Fibroblast of skin of left quadriceps (primary cell): ENCODE measurements at places on chromosomes 1 and 21.

DNA sequence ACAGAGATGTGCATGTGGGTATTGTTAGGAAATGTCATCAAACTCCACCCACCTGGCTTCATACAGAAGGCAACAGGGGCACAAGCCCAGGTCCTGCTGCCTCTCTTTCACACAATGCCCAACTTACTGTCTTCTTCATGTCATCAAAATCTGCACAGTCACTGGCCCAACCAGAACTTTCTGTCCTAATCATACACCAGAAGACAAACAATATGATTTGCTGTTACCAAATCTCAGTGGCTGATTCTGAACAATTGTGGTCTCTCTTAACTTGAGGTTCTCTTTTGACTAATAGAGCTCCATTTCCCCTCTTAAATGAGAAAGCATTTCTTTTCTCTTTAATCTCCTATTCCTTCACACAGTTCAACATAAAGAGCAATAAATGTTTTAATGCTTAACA lies 7.7 kb downstream of the HSD3B2 start:
- DNase-seq = no peak

DNA sequence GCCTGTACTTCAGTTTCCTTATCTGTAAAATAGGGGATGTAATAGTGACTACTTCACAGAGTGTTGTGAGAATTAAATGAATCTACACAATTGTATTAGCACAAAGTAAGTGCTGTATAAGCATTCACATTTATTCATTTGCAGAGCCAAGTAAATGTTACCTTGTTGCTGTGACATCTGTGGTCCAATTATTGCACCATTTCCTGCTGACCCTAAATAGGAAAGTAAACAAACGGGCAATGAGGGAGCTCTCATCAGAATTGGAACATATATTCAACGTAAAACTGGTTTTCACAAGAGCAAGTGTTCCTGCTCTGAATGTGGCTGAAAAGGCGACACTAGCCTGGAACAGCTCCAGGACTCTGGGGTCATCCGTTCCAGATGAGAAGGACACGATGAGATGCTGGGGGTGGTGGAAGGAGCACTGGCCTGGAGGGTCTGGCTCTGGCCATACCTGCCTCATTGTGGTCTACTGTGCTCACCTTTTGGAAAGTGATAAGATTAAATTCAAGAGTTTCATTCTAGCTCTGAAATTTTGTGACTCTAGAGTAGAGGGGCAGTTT lies 34.5 kb downstream of the PROX1 start:
- DNase-seq = no peak

DNA sequence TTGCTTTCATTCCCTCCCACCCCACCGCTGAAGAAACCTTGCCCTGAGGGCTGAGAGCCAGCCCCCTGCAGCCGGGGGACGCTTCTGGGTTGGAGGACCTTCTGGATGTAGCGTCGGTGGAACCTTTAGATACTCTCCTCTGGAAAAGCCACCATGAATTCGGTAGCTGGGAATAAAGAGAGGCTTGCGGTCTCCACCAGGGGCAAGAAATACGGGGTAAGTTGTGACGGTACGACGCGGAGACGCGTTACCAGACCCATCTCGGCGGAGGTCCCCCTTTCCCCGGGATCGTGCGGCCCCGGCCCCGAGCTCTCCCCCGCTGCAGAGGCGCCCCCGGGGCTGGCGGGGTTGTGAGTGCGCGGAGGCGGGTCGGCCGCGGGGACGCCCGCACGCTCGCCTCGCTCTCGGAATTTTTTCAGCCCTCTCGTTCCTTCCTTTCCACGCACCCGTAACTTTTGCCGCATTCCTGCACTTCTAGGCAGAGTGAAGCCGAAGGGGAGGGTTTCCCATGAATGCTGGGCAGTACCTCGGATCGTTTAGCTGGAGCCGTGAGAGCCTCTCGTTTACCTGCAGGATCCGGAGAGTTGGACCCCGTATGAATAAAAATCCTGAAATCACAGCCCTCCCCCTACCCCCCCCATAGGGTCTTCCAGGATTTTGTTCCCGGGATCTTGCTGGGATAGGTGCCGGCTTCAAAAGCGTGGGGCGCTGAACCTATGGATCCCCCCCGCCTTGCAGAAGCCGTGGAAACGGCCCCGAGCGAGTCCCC lies 671 bp downstream of the KIF26B start:
- DNase-seq = no peak

DNA sequence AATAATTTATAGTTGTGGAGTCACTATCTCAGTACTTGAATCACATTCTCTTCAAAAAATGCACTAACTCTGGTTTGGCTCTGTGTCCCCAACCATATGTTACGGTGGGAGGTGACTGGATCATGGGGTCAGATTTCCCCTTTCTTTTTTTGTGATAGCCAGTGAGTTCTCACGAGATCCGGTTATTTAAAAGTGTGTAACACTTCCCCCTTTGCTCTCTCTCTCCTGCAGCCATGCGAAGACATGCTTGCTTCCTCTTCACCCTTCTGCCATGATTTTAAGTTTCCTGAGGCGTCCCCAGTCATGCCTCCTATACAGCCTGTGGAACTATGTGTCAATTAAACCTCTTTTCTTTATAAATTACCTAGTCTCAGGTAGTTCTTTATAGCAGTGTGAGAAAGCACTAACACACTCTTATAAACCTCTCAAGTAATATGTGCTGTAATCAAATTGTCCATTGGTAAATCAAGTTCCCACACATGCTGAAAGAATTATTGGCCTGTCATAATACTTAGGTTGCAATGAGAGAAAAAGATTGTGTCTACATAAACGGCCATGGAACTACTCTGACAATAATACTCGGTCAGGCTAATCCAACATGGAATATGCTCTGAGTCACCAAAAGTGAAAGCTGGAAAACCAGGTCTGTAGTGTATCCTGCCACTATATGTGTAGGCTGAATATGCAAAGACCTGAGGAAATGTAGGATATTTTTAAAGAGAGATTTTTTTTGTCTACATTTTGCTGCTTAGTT lies 107.5 kb downstream of the SLC44A5 start:
- no peak for DNase-seq

DNA sequence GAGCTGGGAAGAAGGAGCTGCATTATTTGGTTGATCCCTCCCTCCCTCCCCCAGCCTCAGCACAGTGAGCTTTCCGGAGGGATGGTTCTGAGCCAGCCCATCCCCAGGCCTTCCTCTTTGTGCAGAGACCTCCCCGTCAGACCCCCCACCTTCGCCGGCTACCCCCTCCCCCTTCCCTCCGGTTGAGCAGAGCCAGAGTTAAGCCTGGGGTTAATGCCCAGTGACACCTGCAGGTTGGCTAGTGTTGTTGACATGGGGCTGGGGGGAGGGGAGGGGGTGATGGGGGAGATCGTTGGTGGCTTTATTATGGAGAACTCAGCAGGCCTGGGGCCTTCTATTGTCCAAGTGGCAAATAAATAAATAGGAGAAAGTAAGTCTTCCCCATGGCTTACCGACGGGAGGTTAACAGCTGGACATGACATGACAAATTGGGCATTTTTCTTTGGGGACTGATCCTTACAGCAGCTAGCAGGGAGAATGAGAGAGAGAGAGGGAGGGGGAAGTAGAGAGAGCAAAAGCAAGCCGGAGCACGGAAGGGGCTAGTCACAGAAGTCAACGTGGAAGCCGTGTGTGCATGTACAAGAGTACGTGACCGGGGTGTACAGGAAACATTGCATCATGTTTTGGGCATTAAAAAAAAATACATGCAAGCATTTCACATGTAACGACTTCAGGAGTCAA lies 131.1 kb downstream of the TMEM53 start:
- DNase-seq = no peak

DNA sequence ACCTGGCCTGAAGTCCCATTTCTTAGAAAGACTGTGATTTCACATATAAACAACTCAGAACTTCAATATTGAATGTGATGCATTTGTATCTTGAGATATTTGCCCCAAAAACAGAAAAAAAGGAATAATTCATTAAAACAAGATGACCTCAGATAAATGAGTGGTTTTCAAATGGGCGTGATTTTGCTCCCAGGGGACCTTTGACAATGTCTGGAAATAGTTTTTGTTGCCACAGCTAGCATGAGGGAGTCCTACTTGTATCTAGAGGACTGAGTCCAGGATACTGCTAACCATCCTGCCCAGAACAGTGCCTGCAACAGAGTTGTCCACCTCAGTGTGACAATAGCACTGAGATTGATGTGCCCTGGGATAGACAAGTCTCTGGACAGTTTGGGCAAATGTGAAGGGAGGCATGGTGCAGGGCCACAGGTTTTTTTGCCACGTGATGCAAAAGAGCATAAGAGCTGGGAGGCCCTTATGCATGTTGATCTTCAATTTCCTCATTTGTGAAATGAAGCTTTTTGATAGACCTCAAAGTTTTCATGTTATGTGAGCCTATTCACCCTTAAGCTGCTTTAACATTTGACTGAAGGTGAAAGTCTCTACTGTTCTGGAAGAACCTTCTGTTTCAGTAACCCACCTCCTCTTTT lies 46.2 kb downstream of the MAP3K7CL start:
- no peak for DNase-seq

DNA sequence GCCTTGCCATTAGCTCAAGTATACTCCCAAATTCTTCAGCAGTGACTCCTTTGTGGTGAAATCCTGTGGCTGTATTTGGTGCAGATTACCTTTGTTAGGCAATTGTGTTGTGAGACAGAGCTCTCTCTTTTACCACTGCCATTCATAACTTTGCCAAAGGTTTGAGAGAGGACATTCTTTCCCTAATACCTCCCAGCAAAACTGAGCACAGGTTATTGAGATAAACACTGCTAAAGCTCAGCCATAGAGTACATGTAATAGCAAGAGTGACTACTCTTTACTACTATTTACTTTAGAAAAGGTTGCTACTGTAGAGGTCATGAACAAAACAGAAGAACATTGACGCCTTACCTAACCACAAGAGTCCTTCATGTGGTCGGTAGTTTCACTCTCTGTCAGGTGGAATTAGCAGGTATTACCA lies 514.0 kb upstream of the ADAMTS5 start:
- DNase-seq = peak; percentile 50

DNA sequence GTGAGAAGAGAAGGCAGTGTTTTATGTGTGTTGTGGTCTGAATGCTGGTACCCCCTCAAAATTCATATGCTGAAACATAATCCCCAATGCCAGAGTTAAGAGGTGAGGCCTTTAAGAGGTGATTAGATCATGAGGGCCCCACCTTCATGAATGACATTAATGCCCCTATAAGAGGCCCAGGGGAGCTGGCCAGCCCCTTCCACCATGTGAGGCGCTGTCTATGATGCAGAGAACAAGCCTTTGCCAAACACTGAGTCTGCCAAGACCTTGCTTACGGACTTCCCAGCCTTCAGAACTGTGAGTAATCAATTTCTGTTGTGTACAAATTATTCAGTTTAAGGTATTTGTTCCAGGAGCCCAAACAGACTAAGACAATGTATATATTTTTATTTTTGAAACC lies 20.2 kb downstream of the CAPZB start:
- no peak for DNase-seq

GRCh38 chr1:26910343-26911160 lies 3.2 kb downstream of the NR0B2 start:
- DNase-seq = no peak

- no peak for DNase-seq
Measured at GRCh38 chr21:43276811-43277210, 108.0 kb downstream of the CRYAA start.

- no peak for DNase-seq
Measured at GRCh38 chr1:76725864-76726619, 141.2 kb upstream of the ST6GALNAC5 start.

GRCh38 chr1:40861224-40862003 lies 749 bp downstream of the CITED4 start:
- DNase-seq = no peak

- no peak for DNase-seq
Measured at GRCh38 chr1:18879791-18880309, 20.4 kb upstream of the TAS1R2 start.

- DNase-seq = no peak
Measured at GRCh38 chr21:46038871-46039397, 57.4 kb downstream of the COL6A1 start.

DNA sequence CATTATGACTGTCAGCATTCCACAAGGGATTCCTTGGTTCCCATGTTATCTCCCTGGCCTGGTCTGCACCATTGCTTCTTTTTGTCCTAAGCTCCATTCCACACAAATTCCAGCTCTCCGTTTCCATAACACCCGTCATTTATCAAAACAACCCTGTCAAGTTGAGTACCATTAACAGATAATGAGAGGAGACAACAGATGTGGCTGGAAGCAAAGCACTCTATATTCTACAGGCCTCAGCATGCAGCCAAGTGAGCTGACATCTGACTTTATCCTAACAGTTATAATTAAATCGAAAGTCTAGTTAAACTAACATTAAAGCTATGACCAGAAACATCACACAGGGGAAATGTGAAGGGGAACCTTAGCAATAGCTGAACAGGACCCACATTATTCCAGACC lies 110.4 kb downstream of the RERE start:
- DNase-seq = peak; percentile 30

DNA sequence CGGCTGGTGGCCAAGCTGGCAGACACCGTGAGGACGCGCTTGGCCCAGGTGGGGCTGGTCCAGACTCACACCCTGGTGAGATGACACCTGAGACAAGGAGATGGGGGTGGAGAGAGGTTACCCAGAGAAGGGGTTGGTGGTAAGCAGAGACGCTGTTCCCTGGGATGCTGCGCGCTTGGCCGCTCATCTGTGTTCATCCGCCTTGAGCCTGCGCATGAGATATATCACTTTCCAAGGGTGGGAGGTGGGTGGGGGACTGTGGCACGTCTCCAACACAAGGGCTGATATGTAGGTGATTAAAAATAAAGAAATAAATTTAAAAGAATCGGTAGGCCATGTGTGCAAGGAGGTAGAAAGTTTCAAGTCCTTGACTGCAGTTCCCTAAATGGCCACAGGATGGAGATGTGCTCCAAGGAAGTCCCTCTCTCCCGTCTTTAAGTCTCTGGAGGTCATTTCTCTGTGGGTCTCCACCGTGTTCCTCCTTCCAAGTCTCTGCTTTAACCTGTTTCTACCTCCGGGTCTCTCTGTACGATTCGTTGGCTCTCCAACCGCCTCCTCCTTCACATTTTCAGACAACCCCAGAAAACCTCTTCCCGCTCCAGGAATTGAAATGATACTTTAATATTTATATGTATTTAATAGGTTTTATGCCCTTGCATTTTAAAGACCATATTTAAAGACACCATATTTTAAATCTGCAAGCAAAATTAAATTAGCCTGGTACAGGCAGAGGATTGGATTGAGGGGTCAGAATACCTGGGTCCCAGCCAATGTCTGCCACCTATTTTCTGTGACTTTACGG lies 4.5 kb downstream of the TTC24 start:
- DNase-seq = peak; percentile 53

DNA sequence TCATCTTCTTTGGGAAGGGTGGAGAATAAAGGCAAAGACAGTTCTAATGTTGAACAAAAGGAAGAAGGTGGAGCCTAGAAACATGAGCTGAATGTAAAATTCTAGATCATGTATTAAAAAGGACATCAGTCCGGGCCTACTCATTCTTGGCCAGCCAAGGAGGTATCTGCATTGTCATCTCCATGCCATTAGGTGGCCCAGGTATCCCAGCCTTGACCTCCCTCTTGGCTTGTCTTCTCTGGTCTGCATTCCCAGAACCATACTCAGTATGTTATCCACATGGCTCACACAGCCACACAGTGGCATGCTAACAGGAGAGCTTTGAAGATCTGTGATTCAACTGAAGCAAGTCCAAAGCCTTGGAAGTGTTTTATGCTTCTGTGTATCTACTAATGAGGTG lies 369.8 kb upstream of the KAZN start:
- DNase-seq = no peak
